ENCODE measurements at places on chromosomes 3 and 15.
A peak's percentile ranks its signal among the peaks of the same experiment; 100 is the strongest.

DNA sequence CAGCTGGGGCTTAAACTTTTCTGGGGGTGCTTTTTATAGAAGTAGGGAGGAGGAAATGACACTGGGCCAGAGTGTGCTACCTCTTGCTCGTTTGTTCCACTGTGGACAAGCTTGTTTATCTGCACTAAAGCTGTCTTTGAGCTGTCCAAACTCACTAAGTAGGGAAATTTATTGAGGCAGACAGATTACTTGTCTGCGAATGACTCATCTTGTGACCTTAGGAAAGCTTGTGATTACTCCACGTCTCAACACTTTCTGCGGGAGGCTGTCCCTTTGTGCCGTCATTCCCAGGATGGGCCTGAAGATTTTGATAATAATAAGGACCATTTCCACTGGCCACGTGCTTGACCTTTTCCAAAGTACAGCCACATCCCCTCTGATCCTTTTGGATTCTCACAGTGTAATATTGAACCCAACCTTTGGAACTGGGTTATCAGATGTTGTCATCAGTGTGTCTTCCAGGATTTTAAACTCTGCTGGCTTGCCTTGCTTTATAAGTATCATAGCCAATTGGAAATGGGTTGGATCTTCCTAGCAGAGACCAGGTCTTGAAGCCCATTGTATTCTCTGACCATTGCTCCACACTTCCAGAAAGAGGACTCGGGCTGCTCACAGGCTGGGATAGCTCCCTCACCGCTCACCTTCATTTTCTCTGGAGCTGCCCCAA, 84.7 kb downstream of the AGBL1 start:
- no peak for DNase-seq

DNA sequence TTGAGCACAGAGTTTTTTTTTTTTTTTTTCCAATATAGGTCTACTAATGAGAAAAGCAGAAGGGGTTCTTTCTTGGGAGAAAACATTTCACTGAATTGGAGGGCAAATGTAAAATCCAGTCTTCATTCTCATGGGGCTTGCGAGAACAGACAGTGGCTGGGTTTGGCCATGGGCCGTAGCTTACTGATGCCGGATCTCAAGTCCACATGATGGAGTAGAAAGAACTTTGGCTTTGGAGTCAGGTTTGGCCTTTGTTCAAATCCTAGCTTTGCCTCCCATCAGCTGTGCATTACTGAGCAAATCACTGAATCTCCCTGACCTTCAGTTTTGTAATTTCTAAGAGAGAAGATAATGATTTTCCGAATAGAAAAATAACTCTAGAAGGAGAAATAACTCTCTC, 59.7 kb downstream of the LMCD1 start:
- no peak for DNase-seq

GRCh38 chr15:40550341-40551037, 14.4 kb downstream of the CCDC32 start:
- no peak for DNase-seq

GRCh38 chr3:56921573-56922453, 120.1 kb upstream of the ARHGEF3 start:
- no peak for DNase-seq

GRCh38 chr3:13665582-13666226, 116.8 kb downstream of the FBLN2 start:
- no peak for DNase-seq

DNA sequence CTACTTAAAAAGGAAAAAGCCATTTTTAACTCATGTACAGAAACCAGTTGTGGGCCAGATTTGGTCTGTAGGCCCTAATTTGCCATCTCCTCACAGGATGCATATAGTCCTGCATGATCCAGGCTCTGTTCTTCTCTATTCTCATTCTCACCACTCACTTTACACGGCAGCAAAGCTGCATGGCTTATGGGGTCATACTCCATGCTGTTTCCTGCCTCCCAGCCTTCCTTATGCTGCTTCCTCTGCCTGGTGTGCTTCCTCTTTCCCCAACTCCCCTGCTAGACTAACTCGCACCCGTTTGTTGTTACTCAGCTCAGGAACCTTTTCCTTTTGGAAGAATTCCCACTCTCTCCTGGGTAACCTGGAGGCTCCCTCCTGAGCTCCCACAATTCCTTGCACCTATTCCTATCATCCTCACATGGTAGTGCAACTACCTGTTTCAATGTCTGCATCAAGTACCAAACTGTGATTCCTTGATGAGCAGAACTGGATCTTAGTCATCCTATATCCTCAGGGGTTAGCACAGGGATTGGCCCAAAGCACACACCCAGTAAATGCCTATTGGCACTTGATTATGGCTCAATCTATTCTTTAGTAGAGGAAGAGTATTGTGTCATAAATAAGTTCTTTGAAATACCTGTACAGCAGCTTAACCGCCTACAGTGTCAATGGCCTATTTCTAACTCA, 172.1 kb upstream of the MITF start:
- no peak for DNase-seq

DNA sequence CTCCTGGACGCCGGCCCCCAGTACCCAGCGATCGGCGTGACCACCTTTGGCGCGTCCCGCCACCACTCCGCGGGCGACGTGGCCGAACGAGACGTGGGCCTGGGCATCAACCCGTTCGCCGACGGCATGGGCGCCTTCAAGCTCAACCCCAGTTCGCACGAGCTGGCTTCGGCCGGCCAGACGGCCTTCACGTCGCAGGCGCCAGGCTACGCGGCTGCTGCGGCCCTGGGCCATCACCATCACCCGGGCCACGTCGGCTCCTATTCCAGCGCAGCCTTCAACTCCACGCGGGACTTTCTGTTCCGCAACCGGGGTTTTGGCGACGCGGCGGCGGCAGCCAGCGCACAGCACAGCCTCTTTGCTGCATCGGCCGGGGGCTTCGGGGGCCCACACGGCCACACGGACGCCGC, 956 bp downstream of the ZIC1 start:
- DNase-seq, result no peak

DNA sequence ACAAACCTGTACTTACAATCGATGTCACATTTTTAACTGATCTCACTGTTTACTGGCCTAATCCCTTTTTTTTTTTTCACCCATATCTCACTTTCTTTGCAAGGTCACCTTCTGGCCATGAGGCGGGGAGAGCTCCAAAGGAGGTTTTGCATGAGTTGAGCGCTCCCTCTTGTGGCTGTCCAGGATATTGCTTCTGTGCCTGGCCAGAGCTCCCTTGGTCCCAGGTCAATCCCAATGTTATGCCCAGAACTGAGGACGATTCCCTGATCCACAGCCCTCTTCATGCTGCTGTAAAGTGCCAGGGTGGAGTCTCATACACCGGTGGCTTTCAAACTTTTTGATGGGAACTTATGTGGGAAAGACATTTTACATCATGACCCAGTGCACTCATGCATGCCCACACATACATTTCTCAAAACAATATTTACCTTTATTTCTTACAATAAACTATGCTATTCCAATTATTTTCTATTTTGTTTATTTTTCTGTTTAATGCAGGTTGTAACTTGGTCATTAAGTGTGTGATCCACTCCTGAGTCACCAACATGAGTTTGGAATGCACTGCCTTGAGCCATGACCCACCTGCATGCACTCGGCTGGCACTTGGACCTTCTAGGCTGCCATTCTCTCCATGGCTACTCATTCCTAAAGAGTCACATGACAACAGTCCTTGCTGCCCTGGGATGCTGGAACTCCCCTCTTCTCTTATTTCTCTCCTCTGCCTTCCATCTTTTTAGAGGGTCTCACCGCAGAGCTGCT, 9.6 kb upstream of the SST start:
- DNase-seq, result peak; percentile 40

- peak; percentile 72 for DNase-seq
Measured at GRCh38 chr15:78103406-78104118, 11.2 kb downstream of the SH2D7 start.

- DNase-seq, result no peak
Measured at GRCh38 chr3:160831401-160831800, 75.4 kb downstream of the PPM1L start.

DNA sequence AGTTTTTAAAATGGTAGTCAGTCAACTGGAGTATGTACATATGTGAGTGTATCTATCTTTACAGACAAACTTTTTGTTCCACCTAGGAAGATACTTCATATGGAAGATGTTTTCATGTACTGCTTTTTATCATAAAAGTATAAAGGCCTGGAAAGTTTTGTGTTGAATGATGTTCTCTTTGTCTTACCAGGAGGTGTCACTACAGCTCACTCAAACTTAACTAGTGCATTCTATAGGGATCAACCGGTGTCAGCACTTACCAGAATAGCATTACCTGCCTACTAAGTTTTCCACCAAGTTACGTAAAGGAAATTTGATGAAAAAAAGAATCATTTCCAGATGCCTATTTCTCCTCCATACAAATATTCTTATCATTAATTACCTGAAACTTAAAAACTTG, 522.6 kb upstream of the SEMA6D start:
- no peak for DNase-seq

GRCh38 chr3:191331388-191331787, 1.1 kb upstream of the UTS2B start:
- no peak for DNase-seq

DNA sequence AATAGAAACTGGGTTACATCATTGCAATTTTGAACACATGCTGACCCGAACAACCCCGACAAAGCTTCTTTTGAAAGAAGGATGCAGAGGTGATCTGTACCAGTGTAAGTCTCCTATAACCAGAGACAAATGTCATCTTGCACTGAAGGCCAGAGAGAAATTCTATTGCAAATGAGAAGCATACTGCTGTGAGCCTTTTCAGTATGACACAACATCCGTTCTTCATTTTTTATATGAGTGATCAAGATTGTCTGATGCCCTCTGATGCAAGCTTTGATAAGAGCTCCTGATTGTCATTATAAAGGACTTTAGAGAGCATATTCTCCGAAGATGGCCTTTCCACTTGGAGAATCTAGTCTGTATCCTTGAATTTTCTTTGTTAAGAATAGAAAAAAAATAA, 36.9 kb downstream of the PCOLCE2 start:
- DNase-seq, result no peak

- peak; percentile 10 for DNase-seq
Measured at GRCh38 chr15:66251790-66252684, 1.5 kb downstream of the MEGF11 start.

GRCh38 chr3:83023086-83023485, 1261.6 kb upstream of the GBE1 start:
- DNase-seq, result no peak

GRCh38 chr3:134483195-134483900, 2.4 kb downstream of the ANAPC13 start:
- no peak for DNase-seq

DNA sequence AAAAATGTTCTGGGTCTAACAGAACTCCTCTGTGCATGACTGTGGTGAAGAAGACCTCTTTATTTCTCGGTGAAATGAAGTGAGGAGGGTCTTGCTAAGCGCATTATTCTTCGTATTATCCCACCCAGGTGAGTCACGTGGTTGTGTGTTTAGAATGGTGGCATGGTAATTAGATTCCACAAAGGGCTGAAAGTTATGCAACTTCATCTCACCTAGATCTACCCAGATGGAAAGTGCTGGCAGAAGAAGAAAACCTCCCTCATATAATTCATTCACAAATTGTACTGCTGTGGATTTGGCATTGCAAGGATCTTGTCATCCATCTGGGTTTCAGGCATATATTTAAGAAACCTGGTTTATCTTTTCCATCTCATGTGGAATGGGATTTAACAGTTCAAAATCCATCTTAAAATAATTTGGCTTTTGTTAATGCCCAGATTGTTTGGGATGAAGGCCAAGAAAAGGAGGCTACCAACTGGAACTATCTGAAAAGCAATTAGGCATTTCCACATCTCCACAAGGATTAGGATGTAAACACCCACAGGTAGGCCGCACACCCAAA, 175.3 kb downstream of the PLCL2 start:
- DNase-seq, result no peak

Data from activated T-helper 1 cell treated with anti-CD3 and anti-CD28 coated beads, Interleukin-12 subunit alpha, Interleukin-12 subunit beta, Interleukin-2, Interleukin-4 antibody, amounts not matched to agents 30 ng/mL and 10 ng/mL and 1 ng/mL, durations not matched to agents 14 hours and 24 hours and 36 hours (primary cell).